ENCODE measurements at places on chromosomes 2 and 18. TPM values are rescaled to one million over a fixed set of nuclear protein-coding genes. Genes with fewer than 3 reads are reported as not detected.

DNA sequence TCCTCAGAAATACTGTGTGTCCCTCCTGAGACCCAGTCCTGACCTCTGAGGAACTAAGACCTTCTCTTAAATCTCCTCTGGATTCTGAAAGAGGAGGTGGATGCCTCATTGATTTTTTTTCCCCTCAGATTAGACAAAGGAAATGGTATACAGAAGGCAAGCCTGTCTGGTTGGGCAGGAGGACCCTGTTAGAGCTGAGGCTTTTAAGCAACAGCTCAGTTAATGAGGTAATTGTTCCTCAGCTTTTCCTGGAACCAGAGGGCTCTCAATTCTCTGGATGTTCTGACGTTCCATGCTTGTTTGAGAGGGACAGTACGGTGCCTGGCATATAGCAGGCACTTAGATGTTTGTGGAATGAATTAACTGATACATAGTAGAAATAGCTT lies 61.7 kb upstream of the MCFD2 start:
- no peak for DNase-seq

- DNase-seq, result no peak
These were observed 657 bp downstream of the ATP8B1 start for GRCh38 chr18:57802213-57803102.

GRCh38 chr2:137255990-137256389 lies 490.6 kb downstream of the THSD7B start:
- DNase-seq, result no peak

DNA sequence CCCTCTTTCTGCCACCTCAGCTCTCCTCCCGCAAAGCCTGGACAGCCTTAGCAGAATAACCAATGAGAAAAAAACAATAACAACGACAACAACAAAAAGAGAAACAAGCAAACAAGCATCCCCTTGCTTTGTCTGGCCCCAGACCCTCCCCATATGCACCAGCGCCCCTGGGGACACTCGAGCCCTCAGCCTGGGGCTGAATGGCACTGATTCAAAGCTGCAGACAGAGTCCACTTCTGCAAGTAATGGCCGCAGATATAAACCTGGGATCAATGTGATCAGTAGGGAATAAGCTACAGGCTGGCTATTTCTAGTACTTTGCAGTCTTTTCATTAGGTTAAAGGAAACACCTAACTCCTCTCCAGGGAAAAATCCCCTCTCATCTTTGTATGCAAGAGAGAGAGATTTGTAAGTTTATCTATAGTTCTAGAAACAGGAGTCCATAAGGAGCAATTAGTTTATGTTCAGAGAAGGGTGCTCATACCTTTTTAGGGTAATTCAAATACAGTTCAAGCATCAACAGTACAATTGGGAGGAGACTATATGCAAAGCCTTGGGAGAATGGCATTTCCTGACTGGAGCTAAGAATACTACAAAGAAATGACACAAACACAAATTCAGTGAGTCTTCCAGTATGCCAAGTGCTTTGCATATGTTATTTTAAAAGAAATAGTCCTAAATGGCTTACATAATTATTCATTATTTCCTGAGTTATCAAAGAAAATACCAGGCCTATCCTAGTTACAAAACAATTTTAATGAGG lies 122.3 kb upstream of the DDX18 start:
- no peak for DNase-seq

DNA sequence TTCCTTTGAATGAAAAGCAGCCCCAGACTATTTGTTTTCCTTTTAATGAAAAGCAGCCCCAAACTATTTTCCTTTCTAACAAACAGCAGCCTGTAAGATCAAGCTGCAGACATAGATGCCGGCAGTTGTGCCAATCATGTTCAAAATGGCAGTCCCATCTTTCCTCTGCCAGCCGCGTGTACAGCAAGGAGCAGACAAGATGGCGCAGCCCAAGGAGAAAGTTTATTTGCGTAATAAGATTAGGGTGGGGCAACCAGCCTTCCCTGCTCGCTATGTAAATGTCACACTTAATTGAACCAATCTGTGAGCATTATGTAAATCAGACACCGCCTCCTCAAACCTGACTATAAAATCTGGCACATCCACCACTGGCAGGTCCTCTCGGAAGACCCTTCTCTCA lies 226.0 kb downstream of the TGIF1 start:
- DNase-seq, result no peak

GRCh38 chr2:109110170-109110569 lies 18.8 kb upstream of the SH3RF3 start:
- DNase-seq, result no peak

The PRSS56 gene
- total RNA-seq, result not detected

The CDK15 gene
- total RNA-seq, result 0.27 TPM

GRCh38 chr2:39615675-39616074 lies 50.0 kb upstream of the TMEM178A start:
- DNase-seq, result no peak

DNA sequence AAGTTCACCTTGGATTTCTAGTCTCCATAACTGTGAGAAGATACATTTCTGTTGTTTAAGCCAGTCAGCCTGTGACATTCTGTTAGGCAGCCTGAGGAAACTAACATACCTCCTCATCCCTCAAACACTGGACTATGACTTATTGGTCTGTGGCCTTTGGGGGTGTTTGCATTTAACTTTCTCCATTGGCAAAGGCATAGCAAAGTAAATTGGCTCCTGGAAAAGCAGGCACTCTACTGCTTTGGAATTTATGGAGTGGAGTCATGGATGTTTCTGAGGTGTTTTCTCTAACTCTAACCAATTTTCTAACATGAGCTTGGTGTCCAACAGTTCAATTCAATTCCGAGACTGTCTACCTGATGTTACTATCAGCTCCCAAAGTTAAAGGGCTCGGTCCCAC lies 48.9 kb upstream of the CTLA4 start:
- no peak for DNase-seq

- no peak for DNase-seq
These were observed 624.0 kb upstream of the LRRTM4 start for GRCh38 chr2:78145997-78146722.

- DNase-seq, result no peak
These were observed 75.1 kb downstream of the CTAGE1 start for GRCh38 chr18:22342625-22343024.

GRCh38 chr2:122516775-122517174 lies 761.3 kb downstream of the TSN start:
- no peak for DNase-seq

- no peak for DNase-seq
These were observed 169.2 kb upstream of the GLI2 start for GRCh38 chr2:120566331-120567035.

- DNase-seq, result no peak
These were observed 435.5 kb upstream of the MMADHC start for GRCh38 chr2:150023044-150023443.

DNA sequence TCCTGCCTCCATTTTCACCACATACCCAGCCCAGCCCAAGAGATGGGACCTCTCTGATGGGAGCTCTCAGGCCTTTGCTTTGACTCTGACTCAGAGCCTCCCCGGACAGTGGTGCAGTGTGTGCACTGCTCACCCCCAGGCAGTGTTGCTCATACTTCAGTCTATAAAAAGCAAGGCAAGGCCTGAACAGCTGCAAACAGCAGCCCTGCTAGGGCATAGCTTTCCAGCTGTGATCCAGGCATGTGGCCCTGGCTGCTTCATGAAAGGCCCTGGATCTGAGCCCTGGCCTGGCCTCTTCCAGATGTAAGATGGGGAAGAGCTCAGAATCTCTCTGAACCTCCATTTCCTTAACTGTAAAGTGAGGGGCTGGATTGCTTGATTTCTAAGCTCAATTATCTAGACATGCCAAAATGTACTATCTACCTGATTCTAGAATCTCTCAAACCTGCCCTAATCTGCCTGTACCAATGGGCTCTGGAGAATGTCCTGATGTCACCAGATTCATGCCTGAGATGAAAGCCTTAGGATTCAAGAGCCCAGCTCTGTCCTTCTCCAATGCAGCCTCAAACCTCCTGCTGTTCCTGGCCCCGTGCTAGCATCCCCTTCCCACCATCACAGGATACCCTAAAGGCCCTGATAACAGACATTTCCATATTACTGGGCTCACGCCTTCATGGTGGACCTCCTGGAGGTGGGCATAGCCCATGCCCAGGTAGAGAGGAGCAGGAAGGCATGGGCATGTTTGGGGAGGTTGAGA lies 206.9 kb downstream of the ARL4C start:
- no peak for DNase-seq

GRCh38 chr2:185219981-185220380 lies 518.6 kb upstream of the FSIP2 start:
- DNase-seq, result no peak

The CLEC4F gene
- total RNA-seq, result not detected

GRCh38 chr18:51447351-51448342 lies 250.2 kb upstream of the MEX3C start:
- DNase-seq, result no peak

The CDH20 gene
- total RNA-seq, result 0.27 TPM

DNA sequence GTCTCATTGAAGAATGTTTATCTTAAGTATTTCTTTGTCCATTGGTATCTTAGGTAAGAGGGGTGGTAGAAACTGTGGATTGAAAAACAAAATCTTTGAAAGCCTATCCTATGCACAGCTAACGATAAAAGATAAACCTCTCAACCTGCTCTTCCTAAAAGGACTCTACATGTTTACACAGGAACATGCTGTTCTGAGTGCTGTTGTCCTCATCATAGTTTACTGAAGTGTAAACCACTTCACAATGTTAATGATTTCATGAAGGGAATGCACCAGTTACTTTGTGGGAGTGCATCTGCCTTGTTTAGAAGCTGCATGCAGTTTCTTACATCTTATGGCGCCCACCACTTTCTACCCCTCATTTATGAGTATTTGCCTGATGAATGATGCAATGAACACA lies 1.2 kb downstream of the ACMSD start:
- DNase-seq, result no peak

The TSPYL6 gene
- total RNA-seq, result under 0.01 TPM

The FAP gene
- total RNA-seq, result not detected

- no peak for DNase-seq
These were observed 4.1 kb upstream of the MAT2A start for GRCh38 chr2:85534881-85535280.

All from hematopoietic multipotent progenitor cell (in vitro differentiated cells).